B cell (primary cell): ENCODE measurements at places on chromosomes 13 and 19. TPM values are rescaled to one million over a fixed set of nuclear protein-coding genes. Genes with fewer than 3 reads are reported as not detected.

Gene KIR2DL4
- total RNA-seq, result not detected in 2 replicates

Gene CGB1
- total RNA-seq, result not detected in 2 replicates

Gene MED26
- total RNA-seq, result 32.2 and 33.6 TPM in 2 replicates

Gene ZNF723
- not detected in 2 replicates for total RNA-seq

Gene SYT3
- total RNA-seq, result 0.17 and 0.39 TPM in 2 replicates

Gene CYP4F8
- not detected in 2 replicates for total RNA-seq

Gene FXYD3
- not detected in 2 replicates for total RNA-seq

Gene PIN1
- 58.5 and 58.9 TPM in 2 replicates for total RNA-seq

- no peak for DNase-seq
Measured at GRCh38 chr13:35225159-35225558, 251.3 kb downstream of the MAB21L1 start.

GRCh38 chr13:33868343-33868994 lies 50.5 kb downstream of the RFC3 start:
- no peak for DNase-seq

- no peak for DNase-seq
Measured at GRCh38 chr13:40047322-40047771, 391.9 kb downstream of the COG6 start.

DNA sequence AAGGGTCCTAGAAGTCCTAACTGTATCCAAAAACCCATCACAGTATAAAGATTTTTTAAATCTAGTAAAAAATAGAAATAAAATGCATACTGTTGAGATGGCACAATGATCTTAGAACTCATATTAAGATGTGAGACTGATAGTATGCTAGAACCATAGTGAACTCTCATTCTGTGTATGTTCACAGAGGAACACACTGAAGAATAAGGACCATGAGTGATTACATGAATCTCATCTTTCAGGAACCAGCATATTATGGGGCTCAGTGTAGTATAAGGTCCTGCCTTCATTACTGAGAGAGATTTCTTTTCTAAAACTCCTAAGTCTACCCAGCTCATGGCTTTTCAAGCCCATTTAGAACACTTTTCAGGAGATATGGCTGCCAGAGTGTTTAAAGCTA lies 59.8 kb upstream of the RFC3 start:
- no peak for DNase-seq

DNA sequence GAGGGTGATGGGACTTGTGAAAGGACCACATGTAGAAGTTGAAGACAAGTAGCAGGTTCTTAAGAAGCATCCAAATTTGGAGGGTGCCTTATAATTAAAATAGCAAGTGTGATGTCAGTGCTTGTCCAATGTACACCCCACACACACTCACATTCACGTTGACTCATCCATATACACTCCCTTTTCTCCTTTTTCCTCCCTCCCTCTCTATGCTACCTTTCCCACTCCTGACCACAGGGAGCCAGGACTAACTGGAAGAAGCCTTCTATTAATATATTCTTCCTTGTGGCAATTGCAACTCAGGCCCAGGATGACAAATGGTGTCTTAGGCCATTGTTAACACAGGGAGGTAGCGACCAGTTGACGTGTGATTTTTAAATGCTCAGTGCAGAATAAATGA lies 16.3 kb upstream of the GPR183 start:
- no peak for DNase-seq

DNA sequence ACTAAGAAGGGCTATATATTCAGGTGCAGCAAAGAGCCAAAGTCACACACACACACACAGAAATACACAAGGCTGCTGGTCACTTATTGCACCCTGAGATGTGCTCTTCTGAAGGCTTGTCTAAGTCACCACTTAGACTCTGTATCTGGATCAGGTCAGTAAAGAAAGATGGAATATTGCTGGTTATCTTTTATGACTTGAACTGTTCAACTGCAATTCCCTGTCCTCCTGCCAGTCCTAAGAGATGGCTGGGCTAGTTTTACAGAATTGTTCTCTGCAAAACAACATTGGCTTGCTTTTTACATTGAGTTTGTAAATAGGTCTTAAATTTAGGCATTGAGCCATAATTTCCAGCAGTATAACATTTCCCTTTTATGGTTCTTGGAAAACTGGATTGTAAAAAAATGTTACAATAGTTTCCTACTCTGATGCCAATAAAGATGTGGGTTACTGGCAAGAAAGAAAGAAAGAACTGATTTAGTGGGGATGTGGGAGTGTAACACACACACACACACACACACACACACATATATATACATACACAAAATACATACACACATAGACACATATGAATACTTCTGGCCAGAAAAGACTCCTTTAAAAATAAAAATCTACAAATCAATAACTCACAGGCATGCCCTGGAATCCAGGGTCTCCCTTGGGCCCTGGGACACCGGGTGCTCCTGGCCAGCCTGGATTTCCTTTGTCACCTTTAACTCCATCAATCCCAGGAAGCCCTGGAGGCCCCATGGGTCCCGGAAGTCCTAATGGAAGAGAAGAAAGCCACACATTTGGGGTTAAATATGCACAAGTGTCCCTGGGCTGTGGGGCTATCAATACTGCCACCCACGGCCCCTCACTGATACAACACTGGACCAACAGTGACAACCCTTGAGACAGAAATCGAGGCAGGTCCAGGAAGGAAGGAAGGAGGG lies 137.7 kb downstream of the COL4A1 start:
- no peak for DNase-seq

- DNase-seq, result no peak
Measured at GRCh38 chr19:49212016-49212701, 54.6 kb downstream of the TRPM4 start.

DNA sequence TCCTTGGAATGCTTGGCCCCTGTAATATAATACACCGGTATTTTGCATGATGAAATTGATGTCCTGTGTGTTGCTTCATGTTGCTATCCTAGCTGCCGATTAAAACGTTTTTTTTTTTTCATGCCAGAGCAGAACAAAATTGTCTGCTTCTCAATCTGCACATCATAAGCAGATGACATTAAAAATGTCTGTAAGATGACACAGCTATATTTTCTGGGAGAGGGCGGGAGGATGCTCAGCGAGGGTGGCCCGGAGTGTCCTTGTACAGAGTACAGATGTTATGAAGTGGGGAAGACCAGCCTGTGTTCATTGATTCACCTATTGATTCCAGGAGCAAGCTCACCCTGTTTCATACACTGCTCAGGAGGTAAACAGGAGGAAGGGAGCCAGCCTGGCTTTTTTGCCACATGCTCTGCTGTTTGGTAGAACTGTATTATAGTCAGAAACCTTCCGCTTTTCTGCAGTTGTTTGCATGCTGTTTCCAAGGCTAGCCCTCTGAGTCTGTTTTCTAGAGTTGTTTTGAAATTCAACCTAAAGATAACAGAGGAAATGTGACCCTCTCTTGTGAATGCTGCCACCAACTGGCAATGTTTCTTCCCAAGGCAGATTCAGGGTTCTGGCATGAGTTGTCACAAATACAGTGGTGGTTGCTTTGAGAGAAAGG lies 4.7 kb upstream of the IRS2 start:
- peak; percentile 55 for DNase-seq

DNA sequence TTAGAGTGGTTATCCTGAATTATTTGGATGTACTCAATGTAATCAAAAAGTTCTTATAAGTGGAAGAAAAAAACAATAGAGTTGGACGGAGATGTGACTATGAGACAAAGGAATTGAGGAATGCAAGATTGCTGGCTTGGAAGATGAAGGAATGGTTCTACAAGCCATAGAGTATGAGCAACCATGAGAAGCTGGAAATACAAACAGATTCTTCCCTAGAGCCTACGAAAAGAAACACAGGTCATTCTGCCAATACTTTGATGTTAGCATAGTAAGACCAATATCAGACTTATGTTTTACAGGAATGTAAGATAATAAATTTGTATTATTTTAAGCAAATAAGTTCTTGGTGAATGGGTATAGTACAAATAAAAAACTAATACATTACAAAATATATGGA lies 249.2 kb downstream of the DIAPH3 start:
- DNase-seq, result no peak

DNA sequence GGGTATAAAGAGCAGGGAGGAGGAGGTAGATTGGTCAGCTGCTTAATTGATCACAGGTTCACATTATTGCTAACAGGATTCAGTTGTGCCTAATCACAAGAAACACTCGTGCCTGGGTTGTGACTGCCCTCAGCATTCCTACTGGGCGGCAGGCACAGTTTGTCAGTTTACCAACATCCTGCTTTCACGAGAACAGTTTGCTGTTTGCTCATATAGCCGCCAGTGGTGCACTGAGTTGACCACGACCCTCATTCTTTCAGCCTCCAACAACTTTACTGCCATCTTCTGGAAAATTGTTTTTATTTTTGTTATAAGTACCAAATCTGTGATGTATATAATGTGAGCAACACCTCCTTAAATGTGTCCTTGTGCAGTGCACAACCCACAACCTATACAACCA lies 16.2 kb upstream of the IFT88 start:
- no peak for DNase-seq

DNA sequence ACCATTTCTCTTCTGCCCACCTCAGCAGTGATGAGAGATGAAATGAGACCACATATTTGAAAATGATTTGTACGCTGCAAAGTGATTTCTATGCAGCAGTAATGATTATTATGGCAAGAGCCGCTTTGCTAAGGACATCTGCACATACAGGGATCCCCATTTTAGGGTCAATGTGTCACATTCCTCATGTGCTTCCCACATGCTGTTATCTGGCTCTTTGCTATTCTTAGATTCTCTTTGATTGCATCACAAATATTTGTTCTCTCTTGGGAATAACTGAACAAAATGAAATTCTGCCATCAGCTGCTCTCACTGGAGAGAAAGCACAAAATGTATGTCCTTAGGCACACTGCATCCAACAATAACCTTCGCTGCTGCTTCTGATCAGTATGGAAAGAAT lies 209.5 kb upstream of the IPO5 start:
- DNase-seq, result no peak

- DNase-seq, result no peak
Measured at GRCh38 chr13:44609137-44609536, 33.0 kb upstream of the TSC22D1 start.

DNA sequence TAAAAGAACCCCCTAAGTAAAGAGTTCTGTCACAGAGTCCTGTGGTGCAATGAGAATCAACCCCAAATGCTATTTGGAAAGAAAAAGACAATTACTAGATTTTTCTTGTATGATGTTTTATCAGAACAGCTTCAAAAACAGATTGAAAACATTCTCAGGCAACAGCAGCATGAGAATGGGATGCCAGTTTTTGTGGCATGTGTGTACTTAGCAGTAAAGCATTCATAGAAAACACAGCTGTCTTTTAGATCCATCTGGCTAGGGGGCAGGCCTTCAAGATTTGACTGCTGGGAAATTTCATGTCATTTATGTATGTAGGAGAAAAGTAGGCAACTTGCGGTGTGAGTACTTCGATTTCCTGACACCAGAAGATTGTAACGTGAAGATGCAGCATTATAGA lies 170.5 kb upstream of the HTR2A start:
- DNase-seq, result no peak

DNA sequence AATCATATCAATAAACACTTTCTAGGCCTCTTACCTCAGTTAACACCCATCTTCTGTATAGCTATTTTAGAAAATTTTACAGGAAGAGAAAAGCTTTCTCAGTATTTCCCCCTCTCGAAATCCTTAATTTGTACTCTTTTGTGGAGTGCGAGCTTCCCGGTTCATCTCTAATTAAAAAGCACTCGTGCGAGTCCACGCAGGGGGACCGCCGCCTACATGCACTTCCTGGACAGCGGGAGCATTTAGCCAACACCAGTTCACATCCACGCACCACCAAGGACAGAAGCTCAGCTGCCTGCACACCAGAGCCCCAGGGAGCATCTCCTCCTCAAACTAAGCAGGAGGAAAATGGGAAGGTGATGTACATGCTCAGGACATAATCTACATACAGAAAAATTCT lies 60.0 kb downstream of the RASA3 start:
- no peak for DNase-seq

GRCh38 chr13:60035874-60036273 lies 127.9 kb downstream of the DIAPH3 start:
- no peak for DNase-seq

DNA sequence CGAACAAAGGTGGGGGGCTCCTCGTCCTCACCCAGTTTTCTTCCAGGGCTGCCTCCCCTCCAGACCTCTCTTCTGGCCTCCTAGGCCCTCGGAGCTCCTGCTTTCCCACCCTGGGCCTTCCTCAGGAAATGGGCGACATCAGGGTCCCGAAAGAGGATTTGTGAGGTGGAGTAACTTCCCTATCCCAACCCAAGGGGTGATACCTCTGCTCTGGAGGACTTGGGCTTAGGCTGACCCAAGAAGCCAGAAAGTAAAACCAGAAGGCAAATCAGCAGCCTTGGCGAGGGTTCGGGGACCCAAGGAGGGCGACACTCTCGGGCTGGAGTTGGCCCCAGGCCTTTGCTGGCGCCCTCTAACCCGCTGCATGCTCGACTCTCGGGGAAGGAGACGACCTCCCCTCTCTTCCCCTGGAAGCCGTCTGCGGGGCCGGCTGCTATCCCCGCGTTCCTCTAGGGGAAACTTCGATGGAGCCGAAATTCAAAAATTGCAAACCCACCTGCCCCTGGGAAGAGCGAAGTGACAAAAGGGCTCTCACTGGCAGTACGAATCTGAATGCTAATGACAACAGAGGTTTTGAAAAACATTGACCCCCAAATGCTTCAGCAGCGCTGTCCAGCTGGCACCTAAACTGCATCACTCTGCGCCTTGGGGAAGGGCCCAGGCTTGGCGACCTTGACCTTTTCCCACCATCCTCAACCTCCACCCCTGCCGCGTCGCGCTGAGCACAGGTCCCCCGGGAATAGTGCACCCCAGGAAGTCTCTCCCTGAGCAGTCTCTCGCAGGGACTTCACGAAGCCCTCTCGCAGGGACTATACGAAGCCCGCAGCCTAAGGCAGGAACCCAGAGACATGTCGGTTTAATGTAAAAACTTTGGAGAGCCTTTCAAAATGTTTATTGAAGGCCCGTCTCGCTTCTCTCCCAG lies 2.4 kb downstream of the PDX1 start:
- peak; percentile 52 for DNase-seq

DNA sequence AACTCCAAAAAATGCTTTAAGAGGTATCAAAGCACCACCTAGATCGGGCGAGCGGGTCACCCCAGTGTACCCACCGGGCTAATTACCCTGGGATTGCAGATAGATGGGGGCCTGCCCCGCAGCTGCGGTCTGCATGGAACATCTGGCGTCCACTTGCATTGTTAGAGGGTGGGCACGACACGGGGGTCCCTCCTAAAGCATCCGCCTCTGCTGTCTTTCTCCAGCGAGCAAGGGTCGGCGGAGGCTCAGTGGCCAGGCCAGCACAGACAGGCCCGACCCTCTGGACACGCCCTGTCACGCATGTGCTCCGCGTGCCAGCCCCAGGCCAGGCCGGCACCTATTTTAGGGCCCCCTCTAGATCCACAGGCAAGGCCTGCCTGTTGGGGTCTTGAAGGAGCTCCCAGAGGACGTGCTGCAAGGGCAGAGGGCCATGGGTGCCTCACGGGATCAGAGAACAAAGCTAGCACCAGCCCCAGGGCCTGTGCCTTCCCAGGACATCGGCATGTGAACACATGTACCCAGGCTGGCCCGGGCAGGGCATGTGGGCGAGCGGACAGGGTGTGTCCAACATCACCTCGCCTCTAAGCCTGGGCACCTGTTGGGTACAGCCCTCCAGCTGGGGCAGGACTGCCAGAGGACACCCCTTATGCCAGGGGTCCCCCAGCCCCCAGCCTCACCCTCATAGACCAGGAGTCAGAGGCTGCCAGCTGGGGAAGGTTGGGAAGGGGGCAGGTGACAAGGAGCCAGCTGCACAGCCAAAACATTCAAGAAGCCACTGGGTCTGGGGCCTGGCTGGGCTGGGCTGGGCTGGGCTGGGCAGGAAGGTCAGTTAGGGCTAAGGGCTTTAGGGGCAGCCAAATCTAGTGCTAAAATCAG lies 35.6 kb upstream of the NANOS3 start:
- peak; percentile 51 for DNase-seq
